ENCODE measurements at places on chromosomes 16 and 17. TPM values are rescaled to one million over a fixed set of nuclear protein-coding genes. Genes with fewer than 3 reads are reported as not detected.

- ATAC-seq = no peak
Measured at GRCh38 chr16:57003439-57004386, 14.4 kb downstream of the NLRC5 start.

GRCh38 chr17:75808549-75808904 lies 23.9 kb downstream of the UNK start:
- ATAC-seq = no peak

GRCh38 chr17:40450175-40450574 lies 6.9 kb downstream of the IGFBP4 start:
- no peak for ATAC-seq

GRCh38 chr17:2336852-2337543 lies at the start of gene SGSM2:
TSS of gene SGSM2 (plus strand) at chr17:2337501. CDS start at chr17:2337689, 188 bp downstream.
- ATAC-seq = peak; percentile 37

- ATAC-seq = no peak
Measured at GRCh38 chr17:57856792-57857620, 7.2 kb upstream of the MRPS23 start.

- ATAC-seq = peak; percentile 44
Measured at GRCh38 chr16:86865851-86866662, 287.7 kb downstream of the FOXL1 start.

DNA sequence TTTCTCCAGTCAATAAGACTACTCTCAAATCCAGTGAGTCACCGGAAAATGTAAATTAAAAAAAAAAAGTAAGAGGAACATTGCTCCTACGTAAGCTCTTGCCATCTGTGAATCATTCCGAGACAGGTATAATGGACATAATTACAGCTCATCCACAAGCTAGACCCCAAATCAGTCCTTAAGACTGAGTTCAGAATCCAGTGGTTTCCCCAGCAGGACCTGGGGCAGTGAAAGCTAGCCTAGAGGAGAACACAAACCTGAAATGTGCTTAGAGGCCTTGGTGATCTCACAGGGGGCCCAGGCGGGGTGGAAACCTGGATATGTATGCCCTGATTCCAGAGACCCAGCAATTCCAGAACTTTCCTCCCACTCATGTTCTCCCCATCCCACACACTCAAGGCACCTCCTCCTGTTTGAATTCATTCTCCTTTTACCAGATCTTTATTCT lies 132.0 kb downstream of the COPRS start:
- peak; percentile 32 for ATAC-seq

DNA sequence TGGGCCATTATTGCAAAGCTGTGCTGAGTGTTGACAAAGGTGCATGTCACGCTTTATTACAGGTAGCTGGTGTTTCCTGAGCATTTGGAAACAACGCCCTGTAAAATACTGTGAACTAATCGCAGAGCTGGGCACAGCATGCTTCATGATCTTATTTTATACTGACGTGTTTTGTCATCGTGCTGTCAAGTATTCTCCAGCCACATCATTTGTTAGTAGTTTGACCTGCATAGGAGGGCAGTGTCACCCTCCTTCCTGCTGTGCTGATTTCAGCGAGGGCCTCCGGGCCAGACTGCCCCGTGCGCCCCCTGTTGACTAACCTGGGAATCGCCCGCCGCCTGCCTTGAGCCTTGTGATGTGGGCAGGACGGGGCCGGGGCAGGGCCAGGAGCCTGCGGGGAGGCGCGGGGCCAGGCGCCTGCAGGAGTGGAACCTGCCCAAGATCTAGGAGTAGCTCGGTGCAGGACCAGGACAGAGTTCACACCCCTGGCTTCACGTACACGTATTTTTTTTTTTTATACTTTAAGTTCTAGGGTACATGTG lies 820.7 kb downstream of the KCNJ18 start:
- no peak for ATAC-seq

- peak; percentile 96 for ATAC-seq
Measured at GRCh38 chr17:32127158-32127897, 15.0 kb upstream of the RHOT1 start.

DNA sequence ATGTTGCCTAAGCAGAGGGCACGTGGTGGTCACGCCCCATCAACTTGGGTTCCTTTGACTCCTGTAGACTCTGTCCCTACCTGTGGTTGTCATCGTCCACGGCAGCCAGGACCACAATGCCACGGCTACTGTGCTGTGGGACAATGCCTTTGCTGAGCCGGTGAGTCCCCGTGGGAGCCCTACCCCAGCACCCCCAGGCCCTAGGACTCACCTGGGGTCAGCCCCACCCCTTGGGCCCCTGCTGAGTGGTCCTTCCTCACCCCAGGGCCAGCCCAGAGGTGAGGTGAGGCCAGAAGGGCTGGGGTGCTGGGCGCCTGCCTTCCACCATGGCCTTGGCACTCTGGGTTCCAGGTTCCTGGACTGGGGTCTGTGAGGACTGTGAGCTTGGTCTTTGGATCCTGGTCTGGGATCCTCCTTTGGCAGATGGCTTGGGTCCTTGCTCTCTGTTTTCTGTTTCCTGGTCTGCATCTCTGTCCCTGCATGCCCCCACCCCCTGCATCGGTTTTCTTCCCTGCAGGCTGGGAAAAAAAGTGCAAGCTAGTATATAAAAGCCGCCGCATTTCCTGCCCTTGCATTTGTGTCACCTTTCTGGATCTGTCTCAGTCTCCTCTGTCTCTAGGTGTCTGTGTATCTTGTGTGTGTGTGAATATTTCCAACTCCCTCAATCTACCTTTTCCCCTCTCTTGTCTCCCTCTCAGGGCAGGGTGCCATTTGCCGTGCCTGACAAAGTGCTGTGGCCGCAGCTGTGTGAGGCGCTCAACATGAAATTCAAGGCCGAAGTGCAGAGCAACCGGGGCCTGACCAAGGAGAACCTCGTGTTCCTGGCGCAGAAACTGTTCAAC lies 17.5 kb downstream of the STAT5A start:
- ATAC-seq = no peak

GRCh38 chr16:9050102-9050830 lies 41.2 kb upstream of the HAPSTR1 start:
- ATAC-seq = no peak

DNA sequence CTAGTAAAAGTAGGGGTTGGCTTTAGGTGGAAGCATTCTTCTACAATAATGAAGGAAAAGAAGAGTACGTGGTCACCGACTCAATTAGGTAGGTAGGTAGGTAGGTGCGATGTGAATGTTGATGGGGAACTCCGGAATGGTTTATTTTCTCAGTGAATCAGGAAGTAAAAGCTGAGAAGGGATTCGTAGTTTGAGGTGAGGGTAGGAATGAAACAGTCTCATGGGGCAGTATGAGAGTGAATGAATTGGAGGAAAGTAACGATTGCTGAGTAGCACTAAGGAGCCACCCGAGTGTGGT lies 13.9 kb downstream of the PER1 start:
- ATAC-seq = no peak

GRCh38 chr16:86455640-86456039 lies 54.7 kb upstream of the FOXF1 start:
- no peak for ATAC-seq

GRCh38 chr16:17023606-17024005 lies 447.2 kb downstream of the XYLT1 start:
- no peak for ATAC-seq

- no peak for ATAC-seq
Measured at GRCh38 chr16:55169780-55170179, 154.2 kb upstream of the IRX6 start.

GRCh38 chr17:4422864-4423263 lies 10.9 kb upstream of the SPNS3 start:
- no peak for ATAC-seq

- no peak for ATAC-seq
Measured at GRCh38 chr17:45939395-45939794, 45.0 kb downstream of the MAPT start.

DNA sequence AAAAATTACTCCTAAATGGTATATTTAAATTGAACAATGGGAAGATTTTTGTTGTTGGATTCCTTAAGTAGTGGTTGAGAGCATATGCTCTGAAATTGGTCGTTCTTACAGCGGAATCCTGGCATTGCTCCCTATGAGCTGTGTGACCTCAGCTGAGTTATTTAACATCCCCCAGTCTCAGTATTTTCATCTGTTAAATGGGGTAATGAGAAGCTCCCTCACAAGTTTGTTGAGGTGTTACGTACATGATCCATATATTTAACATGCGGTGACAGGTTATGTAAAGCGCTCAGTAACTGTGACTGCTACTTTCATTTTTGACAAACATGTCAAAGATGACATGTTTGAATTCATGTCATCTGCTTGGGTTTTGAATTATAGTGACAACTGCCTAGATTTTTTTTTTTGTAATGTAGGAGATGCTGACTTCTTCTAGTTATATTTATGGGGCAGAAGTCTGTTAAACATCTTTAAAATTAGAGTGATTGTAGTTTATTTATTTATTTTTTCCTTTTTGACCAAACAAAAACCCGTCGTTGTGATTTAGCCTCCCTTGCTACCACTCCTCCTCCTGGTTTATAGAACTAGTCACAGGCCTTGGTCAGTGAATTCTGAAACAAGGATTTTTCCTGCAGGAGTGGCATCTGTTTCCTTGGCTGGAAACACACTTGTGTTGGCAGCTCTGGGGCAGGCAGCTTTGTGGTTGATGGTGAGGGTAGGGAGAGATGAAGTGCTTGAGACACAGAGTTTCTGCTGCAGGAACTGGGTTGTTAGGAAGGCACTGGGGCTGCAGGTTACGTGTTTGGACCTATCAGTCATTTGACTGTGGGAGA lies 268.8 kb downstream of the SNX29 start:
- ATAC-seq = no peak

- no peak for ATAC-seq
Measured at GRCh38 chr16:17246974-17247732, 223.6 kb downstream of the XYLT1 start.

GRCh38 chr17:75288770-75289114 lies 491 bp downstream of the SLC25A19 start:
- peak; percentile 57 for ATAC-seq

DNA sequence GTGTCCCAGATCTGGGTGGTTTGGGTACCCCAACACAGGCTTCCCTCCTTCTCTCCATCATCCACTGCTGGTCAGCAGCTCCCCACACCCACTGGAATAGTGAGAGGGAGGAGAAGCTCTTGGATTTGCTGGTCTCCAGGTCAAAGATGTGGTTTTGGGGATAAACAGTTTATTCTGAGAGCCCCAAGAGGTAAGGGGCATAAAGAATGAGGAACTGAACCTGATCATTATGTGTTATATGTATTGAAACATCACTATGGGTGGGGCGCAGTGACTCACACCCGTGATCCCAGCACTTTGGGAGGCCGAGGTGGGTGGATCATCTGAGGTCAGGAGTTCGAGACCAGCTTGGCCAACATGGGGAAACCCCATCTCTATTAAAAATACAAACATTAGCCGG lies 3.9 kb downstream of the DPEP2 start:
- ATAC-seq = no peak

GRCh38 chr16:518858-519257 lies 8.7 kb upstream of the CAPN15 start:
- ATAC-seq = no peak

DNA sequence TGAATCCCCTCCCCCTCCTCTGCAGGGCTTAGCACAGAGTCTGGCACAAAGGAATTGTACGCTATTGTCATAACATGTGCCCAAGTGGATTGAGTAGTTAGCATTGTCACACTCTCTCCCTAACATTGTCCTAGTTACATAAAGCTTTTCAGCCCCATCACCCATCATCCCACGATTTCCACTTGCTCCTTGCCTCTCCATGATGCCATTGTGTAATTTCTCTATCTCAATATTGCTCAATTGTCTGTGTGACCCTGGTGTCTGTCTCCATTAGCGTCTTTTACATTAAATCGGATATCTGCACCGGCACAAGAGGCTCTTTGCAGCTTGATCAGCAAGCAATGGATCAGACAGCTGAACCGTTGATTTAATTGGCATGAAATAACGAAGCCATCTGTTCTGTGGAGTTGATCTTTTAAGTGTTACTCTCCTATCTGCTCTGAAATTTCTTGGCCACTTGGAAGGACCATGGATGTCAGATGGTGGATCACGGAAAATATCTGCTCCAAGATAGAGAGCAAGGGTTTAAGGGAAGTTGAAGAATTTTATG lies 77.0 kb upstream of the HS3ST4 start:
- no peak for ATAC-seq

The NR1D1 gene
- total RNA-seq = 14.6 TPM

The EPOP gene
- total RNA-seq = 4.9 TPM

The GPR139 gene
- not detected for total RNA-seq

The VTN gene
- total RNA-seq = 0.60 TPM

The BEAN1 gene
- 0.92 TPM for total RNA-seq
